ENCODE measurements at places on chromosomes 4 and X.

- H3K27ac ChIP-seq, result peak overlapping the region; percentile 56
- no peak overlapping the region for H3K4me3 ChIP-seq
- H3K4me1 ChIP-seq, result peaks cover 22% of the 10 kb centered on the region
- no peaks in the 10 kb centered on the region for H3K27me3 ChIP-seq
- peak; percentile 100 for DNase-seq
- H3K36me3 ChIP-seq, result no peaks in the 10 kb centered on the region
These were observed 7.6 kb upstream of the BST1 start for GRCh38 chr4:15695240-15695699.

DNA sequence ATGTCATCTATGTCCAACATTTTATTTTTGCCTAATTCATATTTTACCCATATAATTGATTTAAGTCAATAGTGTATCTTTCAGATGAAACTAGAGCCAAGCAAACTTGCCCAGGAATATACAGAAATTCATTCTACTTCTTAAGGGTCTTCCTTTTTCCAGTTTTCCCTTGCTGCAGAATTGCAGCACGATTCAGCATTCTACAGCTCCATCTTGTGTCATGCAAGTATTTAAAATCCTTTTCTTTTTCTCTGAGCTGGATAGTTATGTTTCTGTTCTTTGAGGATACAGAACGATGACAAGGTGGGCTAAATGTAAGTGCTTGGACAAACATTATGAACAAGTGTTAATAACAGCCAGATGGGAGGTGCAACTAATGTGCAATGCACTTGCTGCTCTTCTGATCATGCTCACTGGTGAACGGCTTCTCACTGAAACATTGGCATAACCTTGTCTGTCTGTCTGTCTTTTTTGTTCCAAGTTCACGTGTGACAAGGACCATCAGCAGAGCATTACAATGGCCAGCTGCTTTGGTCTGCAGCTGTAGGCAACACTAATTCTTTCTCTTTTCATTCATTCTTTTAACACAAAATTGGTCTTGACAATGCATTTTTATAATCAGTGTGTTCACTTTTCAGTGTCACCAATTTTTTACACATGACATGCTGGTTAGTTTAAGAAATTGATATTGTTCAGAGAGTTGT is 1821.7 kb downstream of the ARAP2 start:
- H3K4me1 ChIP-seq, result no peaks in the 10 kb centered on the region
- no peaks in the 10 kb centered on the region for H3K27me3 ChIP-seq
- no peak overlapping the region for H3K4me3 ChIP-seq
- H3K36me3 ChIP-seq, result no peaks in the 10 kb centered on the region

GRCh38 chrX:105375816-105376215 is 155.3 kb upstream of the TEX13A start:
- no peak overlapping the region for H3K27ac ChIP-seq
- no peak overlapping the region for H3K4me3 ChIP-seq
- H3K36me3 ChIP-seq, result no peaks in the 10 kb centered on the region

DNA sequence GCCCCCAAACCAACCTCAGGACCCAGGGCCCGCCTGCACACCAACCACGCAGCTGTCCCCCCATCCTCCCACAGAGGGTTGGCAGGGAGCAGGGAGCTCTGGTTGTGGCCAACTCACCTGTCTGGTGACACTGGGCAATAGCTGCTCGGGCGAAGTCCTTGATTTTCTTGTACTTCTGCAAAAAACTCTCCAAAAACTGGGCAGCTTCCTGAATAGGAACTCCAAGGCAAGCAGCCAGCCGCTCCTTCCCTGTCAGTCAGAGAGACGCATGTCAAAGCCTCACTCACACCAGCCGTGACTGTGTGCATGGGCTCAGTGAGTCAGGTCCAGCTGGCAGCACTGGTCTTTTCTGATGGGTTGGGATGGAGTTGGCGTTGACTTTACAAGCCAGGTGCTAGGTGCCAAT is 26.4 kb downstream of the NAT8L start:
- H3K27ac ChIP-seq, result no peak overlapping the region
- no peak for DNase-seq
- H3K27me3 ChIP-seq, result peaks cover 1% of the 10 kb centered on the region
- no peaks in the 10 kb centered on the region for H3K36me3 ChIP-seq
- H3K4me1 ChIP-seq, result no peaks in the 10 kb centered on the region

GRCh38 chr4:109079731-109080130 is 222.7 kb downstream of the COL25A1 start:
- DNase-seq, result no peak
- H3K36me3 ChIP-seq, result no peaks in the 10 kb centered on the region
- H3K4me3 ChIP-seq, result no peak overlapping the region
- H3K27me3 ChIP-seq, result no peaks in the 10 kb centered on the region

DNA sequence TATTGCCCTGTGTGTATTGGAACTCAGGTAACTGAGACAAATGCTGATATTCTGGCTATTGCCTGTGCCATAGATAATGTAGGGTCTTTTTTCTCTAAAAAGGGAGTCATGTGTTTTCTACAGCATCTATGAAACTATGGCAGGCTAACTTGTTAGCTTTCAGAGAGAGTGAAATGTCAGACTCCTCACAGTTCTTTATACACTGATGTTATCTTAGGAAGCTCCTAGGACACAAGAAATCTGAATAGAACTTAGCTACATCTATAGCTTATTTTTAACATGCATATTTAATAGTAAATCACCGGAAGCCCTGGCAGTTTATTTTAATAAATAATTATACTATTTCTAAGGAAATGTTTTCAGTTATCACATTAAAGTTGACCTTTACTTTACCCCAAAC is 369.6 kb downstream of the NAF1 start:
- no peaks in the 10 kb centered on the region for H3K27me3 ChIP-seq
- H3K4me1 ChIP-seq, result no peaks in the 10 kb centered on the region
- no peak overlapping the region for H3K27ac ChIP-seq

- no peaks in the 10 kb centered on the region for H3K27me3 ChIP-seq
- H3K27ac ChIP-seq, result no peak overlapping the region
- no peaks in the 10 kb centered on the region for H3K4me1 ChIP-seq
- H3K4me3 ChIP-seq, result no peak overlapping the region
- DNase-seq, result no peak
These were observed 37.7 kb downstream of the PDHA2 start for GRCh38 chr4:95877636-95878035.

- DNase-seq, result peak; percentile 10
- H3K36me3 ChIP-seq, result no peaks in the 10 kb centered on the region
- no peaks in the 10 kb centered on the region for H3K4me1 ChIP-seq
These were observed 300.9 kb upstream of the HS3ST1 start for GRCh38 chr4:11729548-11729947.

GRCh38 chr4:174406383-174406782 is 115.9 kb downstream of the HPGD start:
- H3K4me3 ChIP-seq, result no peak overlapping the region
- H3K27ac ChIP-seq, result no peak overlapping the region
- H3K36me3 ChIP-seq, result no peaks in the 10 kb centered on the region
- no peaks in the 10 kb centered on the region for H3K4me1 ChIP-seq

DNA sequence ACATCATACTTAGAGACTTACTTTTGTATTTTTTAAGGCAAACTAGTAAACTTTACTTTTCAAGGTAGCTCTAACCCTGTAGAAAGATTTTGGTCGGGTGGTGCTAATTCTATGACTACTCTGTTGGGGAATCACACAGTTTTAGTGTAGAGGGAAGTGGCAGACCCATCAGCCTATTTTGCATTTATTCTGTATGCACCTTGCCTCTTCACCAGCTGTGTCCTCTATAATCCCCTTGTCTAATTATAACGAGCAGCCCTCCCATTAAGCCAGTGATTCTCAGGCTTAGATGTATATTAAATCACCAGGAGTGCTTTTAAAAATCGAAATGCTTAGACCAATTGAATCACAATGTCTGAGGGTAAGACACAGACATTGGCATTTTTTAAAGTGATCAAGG is 78.1 kb downstream of the GALNT7 start:
- no peaks in the 10 kb centered on the region for H3K27me3 ChIP-seq
- H3K4me3 ChIP-seq, result no peak overlapping the region
- H3K27ac ChIP-seq, result no peak overlapping the region
- DNase-seq, result no peak

- peak; percentile 76 for DNase-seq
- no peak overlapping the region for H3K4me3 ChIP-seq
- no peak overlapping the region for H3K27ac ChIP-seq
- H3K36me3 ChIP-seq, result no peaks in the 10 kb centered on the region
These were observed 43.2 kb downstream of the ZBTB49 start for GRCh38 chr4:4333265-4333706.

- no peaks in the 10 kb centered on the region for H3K36me3 ChIP-seq
- no peaks in the 10 kb centered on the region for H3K4me1 ChIP-seq
- H3K27me3 ChIP-seq, result no peaks in the 10 kb centered on the region
- DNase-seq, result no peak
- no peak overlapping the region for H3K27ac ChIP-seq
- no peak overlapping the region for H3K4me3 ChIP-seq
These were observed 15.1 kb upstream of the GPRIN3 start for GRCh38 chr4:89322671-89323070.

GRCh38 chr4:39613093-39613656 is 25.5 kb downstream of the SMIM14 start:
- no peaks in the 10 kb centered on the region for H3K36me3 ChIP-seq
- no peak overlapping the region for H3K27ac ChIP-seq
- H3K4me3 ChIP-seq, result no peak overlapping the region

- no peaks in the 10 kb centered on the region for H3K4me1 ChIP-seq
- no peak overlapping the region for H3K27ac ChIP-seq
- no peak overlapping the region for H3K4me3 ChIP-seq
- DNase-seq, result no peak
These were observed 5.7 kb downstream of the MSX1 start for GRCh38 chr4:4864940-4865704.

DNA sequence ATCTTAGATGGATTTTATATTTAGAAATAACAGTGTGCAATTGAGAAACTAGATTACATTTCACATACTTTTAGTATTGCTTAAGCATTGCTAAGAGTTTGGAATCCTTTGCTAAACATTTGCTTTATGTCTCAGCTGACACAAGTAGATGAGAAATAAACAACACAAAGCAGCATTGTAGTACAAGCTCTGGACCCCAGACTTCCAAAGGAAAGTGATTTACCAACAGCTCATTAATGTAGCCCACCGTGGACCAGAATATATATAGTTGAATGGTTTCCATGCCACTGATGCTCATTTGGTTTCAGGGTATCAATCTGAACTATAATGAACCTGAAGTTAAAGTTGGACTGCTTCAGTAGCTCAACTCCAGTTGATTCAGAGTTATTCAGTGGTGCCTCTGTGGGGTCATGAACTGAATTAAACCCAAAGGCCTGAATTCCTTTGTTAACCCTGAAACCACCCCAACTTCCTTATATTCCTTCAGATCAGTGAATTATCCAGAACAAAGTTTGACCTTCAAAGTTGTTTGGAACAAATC is 132.1 kb upstream of the NEIL3 start:
- H3K27me3 ChIP-seq, result no peaks in the 10 kb centered on the region
- H3K36me3 ChIP-seq, result no peaks in the 10 kb centered on the region
- peak overlapping the region; percentile 51 for H3K27ac ChIP-seq
- H3K4me3 ChIP-seq, result no peak overlapping the region

DNA sequence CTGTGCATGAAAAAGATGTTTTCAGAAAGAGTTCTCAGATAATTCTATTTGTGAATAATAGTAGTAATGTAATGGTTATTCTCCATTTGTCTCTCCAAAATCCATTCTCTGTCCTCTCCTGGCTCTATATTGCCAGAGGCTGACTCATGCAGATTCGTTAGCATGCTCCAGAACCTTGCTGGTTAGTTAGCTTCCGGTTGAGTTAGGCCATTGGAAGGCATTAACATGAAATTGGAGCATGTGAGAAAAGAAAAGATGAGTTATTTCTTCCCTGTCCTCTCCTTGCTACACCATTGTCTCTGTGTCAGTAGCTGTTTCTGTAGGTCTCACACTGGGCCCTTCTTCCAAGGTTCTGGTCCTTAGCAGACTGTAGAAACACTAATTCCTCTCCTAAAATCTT is 23.5 kb upstream of the PRDM8 start:
- DNase-seq, result peak; percentile 77
- H3K27ac ChIP-seq, result no peak overlapping the region
- no peaks in the 10 kb centered on the region for H3K4me1 ChIP-seq
- no peaks in the 10 kb centered on the region for H3K27me3 ChIP-seq
- H3K4me3 ChIP-seq, result no peak overlapping the region
- no peaks in the 10 kb centered on the region for H3K36me3 ChIP-seq

Data from fibroblast of lung (primary cell).